Stimulated activated CD8-positive, alpha-beta memory T cell treated with anti-CD3 and anti-CD28 coated beads, Interleukin-15, amount 100 ng/mL, for 4 hours (primary cell): ENCODE measurements at places on chromosomes 6 and 20.

DNA sequence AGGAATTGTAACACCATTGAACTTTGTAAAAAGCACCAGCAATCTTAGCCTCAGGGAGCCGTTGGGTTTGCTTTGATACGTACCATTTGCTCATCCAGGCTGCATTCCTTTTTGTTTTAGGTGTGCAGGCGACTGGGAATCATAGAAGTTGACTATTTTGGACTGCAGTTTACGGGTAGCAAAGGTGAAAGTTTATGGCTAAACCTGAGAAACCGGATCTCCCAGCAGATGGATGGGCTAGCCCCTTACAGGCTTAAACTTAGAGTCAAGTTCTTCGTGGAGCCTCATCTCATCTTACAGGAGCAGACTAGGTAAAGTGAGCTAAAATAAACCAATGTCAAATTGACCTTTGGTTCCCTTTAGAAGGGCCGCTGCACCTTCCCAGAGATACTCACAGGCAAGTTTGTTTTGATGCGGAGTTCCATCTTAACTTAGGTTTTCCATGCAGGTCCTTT, 1.6 kb downstream of the MYLIP start:
- DNase-seq: no peak

GRCh38 chr20:22775671-22776139, 191.3 kb upstream of the FOXA2 start:
- no peak for DNase-seq

- no peak for DNase-seq
Measured at GRCh38 chr6:8387942-8388437, 47.4 kb downstream of the SLC35B3 start.

DNA sequence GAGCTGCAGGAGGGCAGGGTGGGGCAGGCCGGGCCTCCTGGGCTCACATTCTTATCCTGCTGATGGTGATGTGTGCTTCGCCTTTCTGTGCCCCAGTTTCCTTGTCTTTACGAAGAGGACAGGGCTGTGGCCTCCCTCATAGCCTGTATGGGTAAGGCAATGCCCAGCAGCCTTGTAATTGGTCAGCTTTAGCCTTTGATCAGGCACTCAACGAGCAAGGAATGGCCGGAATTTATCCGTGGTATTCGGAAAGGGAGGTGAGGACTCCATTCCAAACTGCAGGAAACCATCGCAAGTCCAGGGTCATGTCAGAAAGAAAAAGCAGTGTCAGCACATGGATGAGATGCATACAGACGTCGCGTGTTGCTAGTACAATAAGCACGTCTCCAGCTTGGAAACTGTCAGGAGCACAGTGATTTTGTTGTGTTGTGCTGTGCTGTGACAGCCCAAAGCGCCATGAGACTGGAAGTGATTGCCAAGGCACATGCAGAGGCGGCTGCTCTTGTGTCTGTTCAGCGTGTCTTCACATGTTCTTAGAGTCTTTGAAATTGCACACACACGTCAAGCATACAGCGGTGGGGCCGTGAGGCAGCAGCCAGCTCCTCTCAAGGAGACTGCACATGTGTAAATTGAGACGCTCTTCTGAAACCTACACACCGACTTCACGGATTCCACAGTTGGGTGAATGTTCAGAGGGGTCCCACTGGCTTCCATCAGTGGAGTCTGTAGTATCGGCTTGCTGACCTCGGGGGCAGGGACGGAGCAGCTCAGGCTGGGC, 6.2 kb downstream of the SS18L1 start:
- no peak for DNase-seq

DNA sequence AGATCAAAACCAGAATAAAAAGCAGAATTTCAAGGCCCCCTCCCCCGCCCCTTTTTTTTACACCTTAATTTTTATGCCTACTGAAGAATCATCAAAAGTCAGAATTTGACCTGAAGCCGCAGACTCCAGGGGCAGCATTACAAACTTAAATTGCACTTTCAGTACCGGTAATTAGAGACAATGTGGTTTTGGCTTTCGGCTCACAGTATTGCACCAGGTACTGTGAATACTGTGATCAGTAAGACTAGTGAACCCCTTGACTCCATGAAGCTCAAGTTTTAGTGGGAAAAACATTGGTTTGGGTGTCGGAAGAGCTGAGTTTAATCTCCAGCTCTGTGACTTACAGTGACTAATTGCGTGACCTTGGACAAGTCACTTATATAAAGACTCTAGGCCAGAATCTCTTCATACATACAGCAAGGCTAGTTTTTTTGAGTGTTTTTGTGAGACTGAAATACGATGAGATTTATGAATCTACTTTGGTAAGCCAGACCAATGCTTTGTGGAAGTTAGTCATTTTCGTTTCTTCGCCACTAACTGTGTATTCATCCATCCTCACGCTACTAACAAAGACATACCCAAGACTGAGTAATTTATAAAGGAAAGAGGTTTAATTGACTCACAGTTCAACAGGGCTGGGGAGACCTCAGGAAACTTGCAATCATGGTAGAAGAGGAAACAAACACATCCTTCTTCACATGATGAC, 114.7 kb downstream of the SASH1 start:
- no peak for DNase-seq

- DNase-seq: no peak
Measured at GRCh38 chr6:9409126-9409525, 973.8 kb upstream of the SLC35B3 start.

GRCh38 chr6:22025468-22026163, 271.2 kb downstream of the PRL start:
- no peak for DNase-seq

DNA sequence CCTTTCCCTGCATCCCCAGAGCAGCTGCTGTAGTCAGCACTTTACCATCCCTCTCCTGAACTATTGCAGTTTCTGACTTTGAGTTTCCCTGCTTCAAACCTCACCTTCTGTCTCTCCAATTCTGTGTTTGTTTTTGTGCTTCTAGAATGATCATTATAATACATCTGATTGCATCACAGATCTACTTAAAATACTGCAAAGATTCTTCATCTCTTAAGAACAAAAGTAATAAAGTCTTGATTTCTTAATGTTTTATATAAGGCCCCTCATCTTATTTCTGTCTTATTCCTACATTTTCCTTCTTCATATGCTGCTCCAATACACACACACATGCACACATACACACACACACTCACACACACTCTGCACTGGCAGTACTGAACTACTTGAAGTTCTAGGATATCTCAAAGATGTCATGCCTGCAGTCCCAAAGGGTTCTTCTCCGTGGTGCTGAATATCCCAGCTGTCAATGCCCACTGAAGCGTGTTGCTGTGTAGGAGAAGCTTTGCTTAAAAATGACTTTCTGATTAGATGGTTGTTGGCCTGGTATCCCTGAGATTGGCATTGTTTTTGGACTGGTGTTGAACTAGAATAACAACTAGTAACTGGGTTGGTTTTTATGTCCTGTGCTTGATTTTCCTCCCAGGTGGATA, 97.2 kb downstream of the MAP3K4 start:
- DNase-seq: no peak

DNA sequence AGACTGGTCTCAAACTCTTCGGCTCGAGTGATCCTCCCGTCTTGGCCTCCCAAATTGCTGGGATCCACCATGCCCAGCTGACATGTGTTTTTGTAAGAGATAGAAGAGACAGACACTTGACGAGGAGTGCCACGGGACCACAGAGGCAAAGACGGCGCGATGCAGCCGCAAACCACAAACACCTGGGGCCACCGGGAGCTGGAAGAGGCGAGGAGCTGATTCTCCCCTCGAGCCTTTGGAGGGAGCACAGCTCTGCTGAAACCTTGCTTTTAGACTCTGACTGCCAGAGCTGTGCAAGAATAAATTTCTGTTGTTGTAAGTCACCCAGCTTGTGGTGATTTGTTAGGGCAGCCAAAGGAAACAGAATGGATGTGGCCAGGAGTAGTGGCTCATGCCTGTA, 46.9 kb downstream of the TFAP2C start:
- DNase-seq: no peak

GRCh38 chr6:56802584-56802983, 152.3 kb upstream of the BEND6 start:
- no peak for DNase-seq

- DNase-seq: no peak
Measured at GRCh38 chr6:29147074-29147473, 23.6 kb upstream of the OR2J2 start.

DNA sequence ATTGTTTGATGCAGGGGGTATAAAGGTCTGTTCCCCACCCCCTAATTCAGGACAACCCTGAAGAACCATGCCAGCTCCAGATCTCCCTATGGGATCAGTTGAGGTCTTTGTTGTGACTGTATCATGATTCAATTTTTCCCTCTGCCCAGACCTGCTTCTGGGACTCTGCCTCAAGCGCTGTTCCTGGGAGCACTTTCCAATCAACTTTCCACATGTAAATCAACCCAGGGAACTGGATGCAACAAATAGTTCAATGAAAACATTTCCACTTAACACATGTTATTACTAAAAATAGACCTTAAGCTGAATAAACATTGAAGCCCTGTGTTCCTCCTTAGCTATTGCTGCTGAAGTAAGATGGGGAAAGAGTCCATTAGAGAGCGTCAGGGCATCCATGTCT, 139.5 kb downstream of the C6orf58 start:
- DNase-seq: no peak

DNA sequence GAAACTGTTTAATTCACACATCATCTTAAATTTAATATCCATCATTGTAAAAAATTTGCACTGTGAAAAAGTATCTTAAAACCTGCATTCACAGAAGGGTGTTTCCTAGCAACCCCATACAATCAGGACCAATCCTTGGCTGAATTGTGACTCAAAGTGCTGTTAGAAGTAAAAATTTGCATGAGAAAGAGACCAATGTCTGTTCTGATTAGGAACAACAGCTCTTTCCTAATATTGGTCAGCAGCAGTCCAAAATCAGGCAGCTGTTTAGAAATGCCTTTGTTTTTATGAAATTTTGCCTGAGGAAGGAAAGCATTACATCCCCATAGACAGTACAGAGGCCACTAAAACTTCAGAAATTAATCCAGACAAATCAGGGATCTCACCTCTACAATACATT, 987.0 kb downstream of the HACE1 start:
- DNase-seq: no peak

GRCh38 chr20:1266167-1266973, at the start of gene SNPH:
SNPH (plus strand) TSS chr20:1266294; CDS start chr20:1296240, 29,946 bp downstream.
- DNase-seq: peak; percentile 35

DNA sequence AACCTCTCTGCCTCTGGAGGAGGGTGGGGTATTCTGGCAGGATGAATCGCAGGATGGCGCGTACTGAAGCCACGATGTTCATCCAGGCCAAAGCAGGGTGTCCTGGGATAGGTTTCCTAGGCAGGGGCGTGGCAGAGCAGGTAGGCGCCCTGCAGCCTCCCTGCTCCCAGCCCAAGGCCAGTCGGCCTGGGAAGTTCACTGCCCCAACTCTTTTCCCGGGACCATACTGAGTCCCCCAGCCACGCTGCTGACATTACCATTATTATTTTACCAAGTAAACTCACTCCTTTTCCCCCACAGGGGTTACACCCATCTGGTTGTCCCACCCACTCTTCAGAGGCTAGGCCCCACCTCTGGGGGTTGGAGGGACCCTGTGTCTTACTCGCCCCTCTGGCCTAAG, 21.8 kb downstream of the SDCBP2 start:
- DNase-seq: no peak

GRCh38 chr6:16251706-16252105, 13.3 kb downstream of the GMPR start:
- no peak for DNase-seq

GRCh38 chr6:96917098-96917497, 7.4 kb upstream of the KLHL32 start:
- DNase-seq: no peak

GRCh38 chr20:62376112-62377063, 9.3 kb upstream of the LAMA5 start:
- DNase-seq: no peak

- no peak for DNase-seq
Measured at GRCh38 chr6:109772883-109773431, 81.9 kb downstream of the FIG4 start.

- DNase-seq: no peak
Measured at GRCh38 chr6:116165596-116165995, 39.7 kb upstream of the COL10A1 start.
